ENCODE measurements at places on chromosomes 12 and 14.

- DNase-seq = no peak
Measured at GRCh38 chr12:126582231-126582630, 1517.0 kb downstream of the AACS start.

- peak; percentile 71 for DNase-seq
Measured at GRCh38 chr12:104684884-104685283, 228.1 kb downstream of the CHST11 start.

DNA sequence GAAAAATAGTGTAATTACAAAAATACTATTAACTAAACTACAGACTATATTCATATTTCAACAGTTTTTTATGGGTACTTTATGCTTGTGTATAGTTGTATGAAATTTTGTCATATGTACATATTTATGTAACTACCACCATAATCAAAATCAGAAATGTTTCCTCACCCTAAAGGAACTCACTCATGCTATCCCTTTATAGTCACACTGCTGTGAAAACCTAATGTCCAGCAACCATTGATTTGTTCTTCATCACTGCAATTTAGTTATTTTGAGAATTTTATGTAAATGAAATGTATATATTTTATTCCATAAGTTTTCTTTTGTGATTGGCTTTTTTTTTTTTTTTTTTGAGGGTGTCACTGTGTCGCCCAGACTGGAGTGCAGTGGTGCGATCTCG is 278.9 kb upstream of the SLC16A7 start:
- DNase-seq = no peak

GRCh38 chr14:92656306-92657081 is 91.9 kb downstream of the LGMN start:
- DNase-seq = no peak

- DNase-seq = no peak
Measured at GRCh38 chr14:51018521-51018920, 74.2 kb upstream of the PYGL start.

- DNase-seq = peak; percentile 75
Measured at GRCh38 chr12:56158926-56159461, 835 bp downstream of the MYL6 start.

- no peak for DNase-seq
Measured at GRCh38 chr14:103290961-103291360, 43.1 kb upstream of the EIF5 start.

GRCh38 chr14:101828046-101828445 is 66.5 kb downstream of the PPP2R5C start:
- no peak for DNase-seq

GRCh38 chr14:28760431-28760996 is 6.1 kb upstream of the FOXG1 start:
- DNase-seq = no peak

- peak; percentile 27 for DNase-seq
Measured at GRCh38 chr14:97948841-97949240, 1151.7 kb downstream of the VRK1 start.

DNA sequence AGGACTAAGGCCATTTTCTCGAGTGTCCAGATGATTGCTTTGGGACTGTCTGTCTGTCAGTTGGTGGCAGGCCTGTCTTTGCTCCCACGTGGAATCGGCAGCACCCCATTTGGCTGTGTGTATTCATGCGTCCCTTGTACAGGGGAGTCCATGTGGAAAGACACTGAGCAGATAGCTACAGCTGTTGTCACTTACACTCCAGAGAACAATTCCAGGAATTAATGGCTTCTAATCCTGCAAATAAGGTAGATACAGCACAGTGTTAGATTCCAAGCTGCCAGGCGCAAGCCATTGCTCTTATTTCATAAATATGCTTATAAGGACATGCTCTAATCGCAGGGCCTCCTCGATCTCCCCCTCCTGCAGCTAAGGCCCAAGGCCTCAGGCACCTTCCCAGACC is 208.8 kb downstream of the VRK1 start:
- peak; percentile 81 for DNase-seq

- no peak for DNase-seq
Measured at GRCh38 chr12:98592825-98593322, 612 bp upstream of the SLC25A3 start.

GRCh38 chr14:58408681-58409215 is 13.0 kb downstream of the TOMM20L start:
- no peak for DNase-seq

GRCh38 chr14:75274899-75275569 is 3.6 kb upstream of the FOS start:
- no peak for DNase-seq

DNA sequence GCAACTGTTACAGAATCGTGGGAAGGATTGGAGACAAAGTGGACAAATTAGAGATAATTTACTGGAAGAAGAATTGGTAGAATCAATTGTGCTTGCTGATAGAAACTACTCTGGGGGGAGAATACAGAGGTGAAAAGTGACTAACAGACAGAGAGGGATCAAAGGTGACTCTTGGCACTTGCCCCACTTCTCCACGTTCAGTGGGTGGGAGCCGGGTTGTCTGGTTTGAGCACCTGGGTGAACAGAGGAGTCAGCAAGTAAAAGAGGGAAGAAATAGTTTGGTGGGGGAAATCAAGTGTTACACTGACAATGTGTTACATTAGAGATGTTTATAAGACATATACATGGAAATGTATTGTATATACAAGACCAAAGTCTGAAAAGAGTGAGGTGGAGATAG is 69.1 kb downstream of the PPP2R5E start:
- DNase-seq = no peak

DNA sequence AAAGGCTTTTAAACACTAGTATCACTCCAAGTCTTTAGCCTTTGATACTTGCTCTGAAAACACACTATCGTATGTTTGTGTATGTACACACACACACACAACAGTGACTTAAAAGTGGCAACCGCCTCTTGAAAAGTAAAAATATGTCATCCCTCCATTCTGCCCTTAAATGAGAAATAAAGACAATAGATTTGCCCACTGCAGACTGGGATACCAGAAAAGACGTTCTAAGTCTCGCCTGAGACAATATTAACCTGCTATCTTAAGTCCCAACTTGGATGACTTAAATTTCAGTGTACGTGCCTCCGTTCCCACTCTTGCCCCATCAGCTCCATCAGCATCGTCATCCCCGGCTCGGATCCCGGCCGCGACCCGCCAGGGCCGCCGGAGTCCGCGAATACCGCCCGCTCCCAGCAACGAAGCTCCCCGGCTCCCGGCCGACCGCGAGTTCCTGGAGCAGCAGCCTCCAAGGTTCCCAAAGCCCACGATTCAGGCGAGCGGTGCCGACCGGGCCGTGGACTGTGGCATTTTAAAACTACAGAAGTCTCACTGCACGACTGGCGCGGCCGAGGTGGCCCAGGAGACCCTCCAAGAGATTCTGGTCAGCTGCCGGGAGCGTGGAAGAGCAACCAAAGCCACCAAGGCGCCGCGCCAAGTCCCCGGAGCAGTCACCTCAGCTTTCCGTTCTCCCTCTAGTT is 2.8 kb upstream of the ARID2 start:
- DNase-seq = no peak

GRCh38 chr14:93132472-93133065 is 16.8 kb upstream of the ITPK1 start:
- DNase-seq = peak; percentile 52

DNA sequence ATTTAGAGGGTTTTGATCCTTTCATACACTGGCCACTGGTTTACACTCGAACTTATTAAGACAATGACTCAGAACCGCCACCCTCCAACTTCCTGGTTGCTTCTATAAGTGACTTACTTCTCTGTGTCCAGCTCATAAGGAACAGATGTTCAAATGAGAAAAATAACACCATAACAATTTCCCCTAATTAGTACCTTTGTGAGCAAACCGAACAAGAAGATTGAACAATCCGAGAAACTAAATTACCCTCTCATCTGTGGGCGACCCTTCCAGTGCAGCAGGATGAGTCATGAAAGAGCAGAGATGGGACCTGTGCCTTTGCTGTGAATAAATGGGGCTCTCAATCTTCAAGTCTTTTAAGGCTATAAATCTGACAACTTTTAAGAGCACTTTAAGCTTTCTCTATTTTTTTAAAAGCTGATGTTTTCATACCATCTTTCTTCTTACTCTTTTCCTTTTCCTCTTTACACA is 146.8 kb upstream of the RASSF8 start:
- no peak for DNase-seq

DNA sequence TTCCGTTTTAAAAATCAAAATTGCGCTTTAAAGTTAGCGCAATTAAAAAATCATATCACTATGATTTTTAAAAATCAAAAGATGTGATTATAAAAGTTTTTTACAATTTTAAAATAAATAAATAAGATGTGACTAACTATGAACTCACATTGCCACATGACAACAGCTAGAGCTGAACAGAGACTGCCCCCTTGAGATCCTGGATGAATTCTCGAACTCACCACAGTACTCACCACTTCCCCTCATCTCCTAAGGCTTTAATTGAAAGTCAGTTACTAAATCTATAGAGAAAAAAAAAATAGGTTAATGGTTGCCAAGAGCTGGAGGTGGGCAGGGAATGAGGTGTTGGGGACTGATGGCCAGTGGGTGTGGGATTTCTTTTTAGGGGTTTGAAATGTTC is 384.2 kb downstream of the ZFP36L1 start:
- no peak for DNase-seq
